ENCODE measurements at places on chromosomes 7 and 10.

GRCh38 chr7:75729851-75730274 lies 8.9 kb downstream of the HIP1 start:
- no peak for DNase-seq

GRCh38 chr7:151384352-151384697 lies 25.5 kb downstream of the WDR86 start:
- DNase-seq: no peak

DNA sequence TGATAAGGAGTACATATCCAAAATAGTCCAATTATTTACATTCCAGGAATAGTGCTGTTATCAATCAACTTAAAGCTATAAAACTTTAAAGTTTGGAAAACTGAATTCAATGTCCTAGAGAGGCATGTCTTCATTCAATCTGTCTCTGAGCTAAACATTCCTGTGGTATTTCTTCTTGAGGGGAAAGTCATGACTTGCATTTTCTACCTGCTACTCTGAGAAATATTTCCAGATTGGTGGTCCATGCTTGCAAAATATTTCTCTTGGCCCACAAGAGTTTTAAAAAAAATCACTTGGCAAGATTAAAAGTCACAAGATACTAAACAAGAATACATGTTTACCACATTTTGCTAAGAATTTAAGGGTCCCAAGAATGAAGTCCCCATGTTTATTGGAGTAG lies 63.6 kb upstream of the HGF start:
- DNase-seq: no peak

GRCh38 chr7:99121496-99122021 lies 22.3 kb downstream of the SMURF1 start:
- no peak for DNase-seq

- DNase-seq: no peak
These were observed 12.9 kb downstream of the PDZD8 start for GRCh38 chr10:117362313-117362712.

- DNase-seq: no peak
These were observed 20.1 kb downstream of the CCSER2 start for GRCh38 chr10:84348447-84348846.

DNA sequence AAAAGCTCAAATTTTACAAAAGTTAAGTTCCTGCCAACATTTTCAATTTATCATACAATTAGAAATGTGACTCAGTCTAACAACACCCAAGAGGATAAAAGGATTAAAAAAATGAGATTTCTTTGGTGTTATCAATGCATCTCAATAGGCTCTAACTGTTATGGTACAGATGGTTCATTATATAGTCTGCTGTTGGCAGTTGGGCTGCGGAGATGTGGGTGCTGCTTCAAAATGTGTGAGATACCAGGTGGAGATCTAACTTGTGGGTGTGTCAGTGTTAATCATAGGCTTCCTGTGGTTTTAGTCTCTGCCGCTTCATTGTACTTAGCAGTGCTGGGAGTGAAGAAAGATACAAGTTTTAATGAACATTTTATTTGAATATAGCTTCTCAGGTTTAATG lies 231.2 kb downstream of the EXOC4 start:
- DNase-seq: no peak

DNA sequence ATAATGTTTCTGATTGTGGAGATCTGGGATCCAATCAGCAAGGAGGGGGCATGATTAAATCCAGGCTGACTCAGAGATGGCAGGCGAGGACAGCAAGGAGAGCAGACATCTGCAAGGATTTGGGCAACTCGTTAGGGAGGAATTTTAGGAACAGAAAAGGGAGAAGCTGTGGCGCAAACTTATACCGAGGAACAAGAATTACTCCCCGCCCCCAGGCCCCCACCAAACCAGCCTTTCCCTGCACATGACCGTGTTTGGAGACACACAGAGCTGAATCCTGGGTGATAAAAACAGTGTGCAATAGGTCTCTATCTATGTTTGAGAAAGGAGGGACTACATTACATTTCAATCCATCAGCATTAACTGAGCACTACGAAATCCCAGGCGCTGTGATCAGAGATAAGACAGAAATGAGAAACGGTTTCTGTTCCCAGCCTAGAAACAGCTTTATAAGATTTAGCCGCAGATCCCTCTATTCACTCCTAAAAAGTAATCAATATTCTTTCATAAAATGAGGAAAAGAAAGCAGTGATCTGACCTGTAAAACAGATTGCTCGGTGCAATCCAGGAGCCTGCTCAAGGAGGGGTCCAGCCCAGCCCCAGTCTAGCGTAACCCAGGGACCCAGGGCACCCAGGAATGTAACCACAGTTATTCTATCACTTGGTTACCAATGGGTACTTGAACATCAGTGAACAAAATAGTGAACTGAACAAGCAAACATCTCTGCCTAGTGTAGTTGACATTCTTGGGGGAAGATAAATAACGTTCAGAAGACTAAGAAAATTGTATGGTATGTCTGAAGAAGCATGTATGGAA lies 37.2 kb upstream of the RAPGEF5 start:
- no peak for DNase-seq

DNA sequence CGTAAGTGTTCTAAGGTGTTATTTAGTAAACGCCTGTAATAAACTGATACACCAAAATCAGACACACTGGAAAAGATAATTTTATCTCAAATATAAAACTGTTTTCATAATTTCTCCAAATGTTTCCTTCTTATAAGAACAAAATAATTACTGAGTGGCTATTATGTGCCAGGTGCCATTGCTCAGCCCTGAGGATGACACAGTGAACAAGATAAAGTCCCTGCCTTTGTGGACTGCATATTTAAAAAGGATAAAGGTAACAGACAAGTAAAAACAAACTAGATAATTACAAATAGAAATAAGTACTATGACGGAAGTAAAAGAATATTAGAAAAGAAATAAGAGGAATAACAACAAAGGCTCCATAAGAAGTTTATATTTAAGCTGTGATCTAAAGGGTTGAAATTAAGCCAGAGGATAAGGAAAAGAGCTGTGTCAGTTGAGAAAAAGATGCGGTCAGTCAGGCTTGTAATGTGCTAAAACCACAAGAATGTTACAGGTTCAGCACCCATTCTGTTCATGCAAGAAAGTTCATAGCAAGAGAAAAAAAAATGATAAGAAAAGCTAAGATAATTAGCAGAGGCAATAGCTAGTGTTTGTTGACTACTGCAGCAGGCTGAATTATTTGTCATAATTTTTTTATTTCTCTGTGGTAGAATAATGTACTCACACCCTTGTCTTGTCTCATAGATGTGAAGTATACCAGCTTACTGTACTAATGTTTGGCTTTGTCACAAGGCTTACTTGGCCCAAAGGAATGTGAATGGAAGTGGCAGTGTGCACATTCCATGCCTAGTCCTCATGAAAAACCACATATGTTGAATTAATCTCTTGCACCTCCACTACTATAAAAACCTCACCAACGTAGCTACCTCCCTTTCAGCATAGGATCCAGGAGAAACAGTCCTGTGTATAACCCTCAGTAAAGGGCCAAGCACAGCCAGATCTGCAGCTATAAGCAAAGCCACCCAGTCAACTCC lies 75.1 kb downstream of the CRPPA start:
- DNase-seq: no peak

GRCh38 chr10:103666087-103666761 lies 172.7 kb downstream of the NEURL1 start:
- peak; percentile 60 for DNase-seq

GRCh38 chr10:14519785-14520184 lies 189.1 kb upstream of the FRMD4A start:
- no peak for DNase-seq

- DNase-seq: no peak
These were observed 24.6 kb downstream of the SNX8 start for GRCh38 chr7:2289621-2290020.

DNA sequence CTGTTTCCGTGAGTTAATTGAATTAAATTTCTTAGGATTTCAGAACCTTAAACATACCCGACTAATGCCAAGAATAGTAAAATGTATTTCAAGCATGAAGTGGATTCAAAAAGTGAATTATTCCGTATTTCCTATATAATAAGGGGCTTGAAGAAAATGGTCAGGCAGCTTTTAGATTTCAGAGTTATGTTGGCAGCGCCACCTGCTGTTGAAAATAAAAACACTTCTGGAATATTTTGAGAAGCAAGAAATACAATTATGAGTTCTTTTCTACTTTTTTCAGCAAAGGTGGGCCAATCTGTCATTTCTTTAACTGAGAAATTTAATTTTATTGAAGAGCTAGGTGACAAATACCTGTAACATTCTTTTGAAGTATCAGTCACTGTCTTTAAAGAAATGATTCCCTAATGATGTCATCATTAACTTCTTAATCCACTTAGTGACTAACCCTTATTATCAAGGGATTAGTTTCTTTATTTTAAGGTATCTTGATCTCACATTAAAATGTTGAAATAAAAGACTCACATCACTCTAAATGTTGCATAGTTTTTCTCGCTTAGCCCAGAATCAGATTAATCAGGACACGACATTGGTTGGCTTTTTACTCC lies 36.6 kb upstream of the AGR3 start:
- peak; percentile 43 for DNase-seq

DNA sequence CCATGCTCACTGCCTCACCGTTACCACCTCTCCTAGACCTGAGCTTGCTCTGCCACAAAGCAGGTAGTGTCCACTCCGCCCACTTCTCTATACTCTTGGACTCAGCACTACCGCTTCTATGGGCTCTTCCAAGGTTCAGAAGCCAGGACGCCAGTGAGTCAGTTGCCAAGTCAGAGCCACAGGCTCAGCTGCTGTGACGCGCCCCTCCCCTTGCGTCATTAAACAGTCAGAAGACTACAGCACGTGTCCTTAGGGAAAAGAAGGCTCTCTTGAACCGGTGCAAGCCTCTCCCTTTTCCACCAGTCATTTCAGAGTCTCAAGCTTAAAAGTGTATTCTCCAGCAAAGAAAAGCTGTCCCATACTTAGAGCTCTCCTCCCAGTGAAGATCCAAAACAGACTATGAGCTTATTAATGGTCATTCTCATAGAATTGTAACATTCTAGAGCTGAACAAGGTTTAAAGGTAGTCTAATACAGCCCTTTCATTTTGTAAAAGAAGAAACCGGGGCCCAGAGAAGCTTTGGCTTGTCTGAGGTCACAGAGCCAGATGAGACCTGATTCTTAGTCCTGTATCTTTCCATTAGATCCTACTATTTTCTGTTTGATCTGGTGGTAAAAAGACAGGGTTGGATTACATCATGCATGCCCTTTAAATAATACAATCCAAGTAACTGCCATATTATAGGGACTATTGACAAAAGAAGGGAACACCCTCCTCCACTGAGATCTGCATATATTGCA lies 40.9 kb upstream of the MET start:
- DNase-seq: peak; percentile 93
